ENCODE measurements at places on chromosomes 13 and 19. TPM values are rescaled to one million over a fixed set of nuclear protein-coding genes. Genes with fewer than 3 reads are reported as not detected.

DNA sequence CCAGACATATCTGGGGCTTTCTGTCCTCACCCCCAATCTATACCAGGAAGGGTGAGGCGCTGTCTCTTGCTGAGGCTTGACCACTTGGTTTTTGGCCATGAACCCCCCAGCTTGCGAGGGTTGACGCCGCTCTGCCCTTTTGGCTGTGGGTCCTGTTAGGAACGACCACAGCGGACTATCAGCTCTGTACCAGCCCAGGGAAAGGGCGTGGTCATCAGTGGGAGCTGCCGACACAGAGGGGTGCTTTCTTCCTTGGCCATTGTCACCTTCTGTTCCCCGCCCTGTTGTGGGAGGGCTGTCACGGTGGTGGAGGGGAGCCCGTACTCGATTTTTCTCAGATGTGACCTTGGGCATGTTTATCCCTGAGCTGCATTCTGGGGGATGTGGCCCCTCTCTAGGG, 5.7 kb downstream of the DCAF15 start:
- no peak for DNase-seq

The IGFL1 gene
- not detected for total RNA-seq

- no peak for DNase-seq
Observed at GRCh38 chr13:59880468-59880867, 283.3 kb downstream of the DIAPH3 start.

The CYP2F1 gene
- total RNA-seq = not detected

The RPS15 gene
- 2,648 TPM for total RNA-seq

DNA sequence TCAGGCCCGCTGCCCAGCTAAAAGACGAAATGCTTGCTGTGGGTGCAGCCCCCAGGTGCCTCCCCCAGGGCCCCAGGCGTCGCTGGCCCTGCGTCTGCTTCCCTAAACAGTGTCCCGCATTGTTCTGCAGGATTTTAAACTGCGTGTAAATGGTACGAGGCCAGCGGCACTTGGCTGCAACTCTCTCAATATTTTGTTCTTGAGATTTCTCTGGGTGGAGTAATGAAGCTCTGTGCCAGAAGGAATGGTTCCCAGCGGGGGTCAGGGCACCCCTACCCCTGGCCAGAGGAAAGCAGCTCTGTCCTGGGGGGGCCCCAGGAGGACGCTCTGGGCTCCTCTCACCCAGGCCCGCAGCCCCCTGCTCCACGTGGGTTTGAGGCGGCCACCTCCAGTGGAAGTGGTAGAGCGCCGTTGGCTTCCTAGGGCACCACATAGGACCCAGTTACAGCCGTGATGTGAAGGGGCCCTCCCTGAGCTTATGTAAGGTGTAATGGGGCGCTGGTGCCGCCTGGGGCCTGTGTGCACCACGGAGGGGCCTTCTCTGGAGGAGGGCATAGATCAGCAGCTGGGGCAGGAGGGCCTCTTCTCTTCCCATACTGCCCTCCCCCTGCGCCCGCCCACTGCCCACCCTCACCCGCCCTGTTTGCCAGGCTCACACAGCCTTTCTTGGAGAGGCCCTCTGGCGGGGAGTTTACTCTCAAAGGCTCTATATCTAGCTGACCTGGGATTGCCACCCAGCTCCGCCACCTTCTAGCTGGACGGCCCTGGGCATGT, 19.8 kb downstream of the PAK4 start:
- no peak for DNase-seq
